ENCODE measurements at places on chromosomes 1 and 21. TPM values are rescaled to one million over a fixed set of nuclear protein-coding genes. Genes with fewer than 3 reads are reported as not detected.
A peak's percentile ranks its signal among the peaks of the same experiment; 100 is the strongest.

GRCh38 chr1:71792264-71792663 is 490.1 kb downstream of the NEGR1 start:
- H3K4me1 ChIP-seq, result no peaks in the 10 kb centered on the region
- H3K27ac ChIP-seq, result no peak overlapping the region
- no peaks in the 10 kb centered on the region for H3K27me3 ChIP-seq

DNA sequence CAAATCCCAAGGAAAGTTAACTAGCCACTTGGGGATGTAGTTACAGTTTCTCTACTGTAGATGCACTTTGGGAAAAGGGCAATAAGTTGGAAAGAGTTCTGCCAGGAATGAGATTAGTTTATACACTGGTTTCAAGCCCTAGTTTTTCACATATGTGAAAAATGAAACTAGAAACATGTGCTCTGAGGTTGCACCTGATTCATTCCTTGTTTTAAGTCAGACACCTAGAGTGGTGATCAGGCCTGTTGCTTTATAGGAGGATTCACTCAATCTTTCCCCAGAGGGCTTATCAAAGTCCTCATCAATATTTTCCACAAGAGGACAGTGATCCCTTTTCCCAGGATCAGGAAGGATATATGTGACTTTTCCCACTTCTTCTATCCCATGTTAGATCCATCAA is 515.9 kb upstream of the PKN2 start:
- no peaks in the 10 kb centered on the region for H3K4me1 ChIP-seq
- no peak overlapping the region for H3K4me3 ChIP-seq
- no peak overlapping the region for H3K27ac ChIP-seq

DNA sequence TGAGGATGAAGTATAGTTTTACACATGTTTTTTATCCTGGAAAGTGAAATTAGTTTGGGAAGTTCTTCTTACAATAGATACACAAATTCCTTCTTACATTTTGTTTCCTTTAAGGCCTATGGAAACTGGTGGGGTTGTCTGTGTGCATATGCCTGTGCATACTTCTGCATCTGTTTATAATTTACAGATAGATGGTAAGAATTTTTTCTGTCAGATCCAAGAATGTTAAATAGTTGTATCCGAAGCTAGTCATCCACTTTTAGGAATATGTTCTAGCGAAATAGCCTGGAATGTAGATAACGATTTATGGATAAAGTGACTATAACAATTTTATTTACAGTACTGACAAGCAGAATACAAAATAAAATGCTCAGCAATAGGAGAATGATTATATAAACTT is 194.1 kb downstream of the ROR1 start:
- peaks cover 4% of the 10 kb centered on the region for H3K4me1 ChIP-seq
- no peak overlapping the region for H3K4me3 ChIP-seq
- no peaks in the 10 kb centered on the region for H3K36me3 ChIP-seq
- no peak overlapping the region for H3K27ac ChIP-seq
- no peaks in the 10 kb centered on the region for H3K27me3 ChIP-seq
- no peak for DNase-seq

GRCh38 chr21:42541618-42542017 is 28.0 kb downstream of the SLC37A1 start:
- H3K27me3 ChIP-seq, result no peaks in the 10 kb centered on the region
- no peak overlapping the region for H3K27ac ChIP-seq
- H3K4me3 ChIP-seq, result no peak overlapping the region
- no peaks in the 10 kb centered on the region for H3K4me1 ChIP-seq
- DNase-seq, result no peak

Gene DIO1
- polyA plus RNA-seq, result not detected

DNA sequence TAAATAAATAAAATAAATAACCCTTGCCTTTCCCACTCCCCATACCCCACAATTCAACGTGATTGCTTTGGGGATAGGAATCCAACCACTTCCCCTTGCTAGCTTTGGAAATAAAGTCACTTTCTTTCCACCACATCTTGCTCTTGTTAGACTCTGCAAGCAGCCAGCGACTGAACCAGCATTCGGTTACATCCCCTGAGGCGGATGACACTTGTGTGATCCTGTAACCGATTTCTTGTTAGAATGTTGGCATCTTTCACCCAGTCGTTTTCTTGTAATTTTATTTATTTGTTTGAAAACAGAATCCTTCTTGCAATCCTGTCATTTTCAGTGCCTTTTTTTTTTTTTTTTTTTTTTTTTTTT is 1.6 kb upstream of the IFNGR2 start:
- H3K4me1 ChIP-seq, result no peaks in the 10 kb centered on the region
- peak; percentile 50 for DNase-seq
- H3K27me3 ChIP-seq, result no peaks in the 10 kb centered on the region
- no peaks in the 10 kb centered on the region for H3K36me3 ChIP-seq

DNA sequence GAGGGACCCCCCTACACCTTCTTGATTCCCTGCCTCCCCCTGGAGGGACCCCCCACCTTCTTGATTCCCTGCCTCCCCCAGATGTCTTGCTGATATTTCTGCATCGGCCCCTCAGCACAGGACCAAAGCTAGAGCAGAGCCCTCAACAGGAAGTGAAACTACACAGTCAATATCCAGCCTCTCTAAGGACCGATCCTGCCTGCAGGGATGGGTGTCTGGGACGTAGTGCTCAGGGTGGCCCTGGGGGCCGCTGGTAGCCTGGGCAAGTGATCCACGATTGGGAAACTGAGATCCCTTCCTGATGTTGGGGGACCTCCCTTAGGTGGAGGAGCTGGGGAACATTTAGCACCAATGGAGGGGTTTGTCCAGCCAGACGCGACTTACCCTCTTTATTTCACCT is 3.9 kb upstream of the LEFTY2 start:
- no peak overlapping the region for H3K27ac ChIP-seq
- no peaks in the 10 kb centered on the region for H3K4me1 ChIP-seq
- no peak overlapping the region for H3K4me3 ChIP-seq
- no peaks in the 10 kb centered on the region for H3K36me3 ChIP-seq

Gene SLC1A7
- polyA plus RNA-seq, result not detected

Gene AUNIP
- not detected for polyA plus RNA-seq

GRCh38 chr1:55684131-55684650 is 469.0 kb upstream of the USP24 start:
- no peak overlapping the region for H3K4me3 ChIP-seq
- H3K36me3 ChIP-seq, result no peaks in the 10 kb centered on the region
- H3K4me1 ChIP-seq, result no peaks in the 10 kb centered on the region
- DNase-seq, result no peak

DNA sequence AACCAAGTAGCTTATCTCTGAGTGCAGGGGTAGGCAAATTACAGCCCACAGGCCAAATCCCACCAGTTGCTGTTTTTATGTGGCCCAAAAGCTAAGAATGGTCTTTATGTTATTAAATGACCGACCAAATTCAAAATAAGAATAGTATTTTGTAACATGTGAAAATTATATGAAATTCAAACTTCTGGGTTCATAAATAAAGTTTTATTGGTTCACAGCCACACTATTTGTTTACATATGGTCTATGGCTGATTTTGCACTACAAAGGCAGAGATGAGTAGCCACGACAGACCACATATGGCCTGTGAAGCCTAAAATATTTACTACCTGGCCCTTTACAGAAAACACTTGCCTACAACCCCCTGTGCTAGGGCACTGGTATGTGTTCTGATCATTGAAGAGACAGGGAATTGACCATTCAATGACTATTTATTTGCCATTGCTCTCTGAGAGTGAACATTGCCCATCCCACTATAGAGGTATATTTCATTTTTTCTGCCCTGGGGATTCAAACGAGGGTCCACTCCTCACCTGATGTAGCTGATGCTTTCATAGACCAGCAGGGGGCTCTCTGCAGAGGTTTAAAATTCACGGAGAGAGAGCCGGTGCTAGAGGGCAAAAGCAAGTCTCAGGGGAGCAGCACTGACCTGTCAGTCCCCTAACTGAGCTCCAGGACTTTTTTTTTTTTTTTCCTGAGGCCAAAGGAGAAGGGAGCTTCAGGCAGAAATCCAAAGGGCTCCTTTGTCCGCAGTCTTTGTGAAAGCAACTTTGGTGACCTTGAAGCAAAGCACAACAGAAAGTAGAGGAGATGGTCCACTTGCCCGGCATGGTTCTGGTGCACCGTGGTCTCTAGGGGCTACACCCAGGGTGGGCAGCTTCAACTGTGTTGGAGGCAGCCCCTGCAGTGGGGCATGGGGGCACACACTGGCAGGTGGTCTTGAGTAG is 7.3 kb upstream of the GNL2 start:
- H3K27ac ChIP-seq, result no peak overlapping the region
- H3K4me3 ChIP-seq, result no peak overlapping the region
- H3K4me1 ChIP-seq, result no peaks in the 10 kb centered on the region
- no peak for DNase-seq

- DNase-seq, result no peak
- peaks cover 21% of the 10 kb centered on the region for H3K36me3 ChIP-seq
- no peaks in the 10 kb centered on the region for H3K27me3 ChIP-seq
- no peaks in the 10 kb centered on the region for H3K4me1 ChIP-seq
- no peak overlapping the region for H3K4me3 ChIP-seq
- no peak overlapping the region for H3K27ac ChIP-seq
Observed at GRCh38 chr1:35437200-35437599, 120.0 kb downstream of the KIAA0319L start.

DNA sequence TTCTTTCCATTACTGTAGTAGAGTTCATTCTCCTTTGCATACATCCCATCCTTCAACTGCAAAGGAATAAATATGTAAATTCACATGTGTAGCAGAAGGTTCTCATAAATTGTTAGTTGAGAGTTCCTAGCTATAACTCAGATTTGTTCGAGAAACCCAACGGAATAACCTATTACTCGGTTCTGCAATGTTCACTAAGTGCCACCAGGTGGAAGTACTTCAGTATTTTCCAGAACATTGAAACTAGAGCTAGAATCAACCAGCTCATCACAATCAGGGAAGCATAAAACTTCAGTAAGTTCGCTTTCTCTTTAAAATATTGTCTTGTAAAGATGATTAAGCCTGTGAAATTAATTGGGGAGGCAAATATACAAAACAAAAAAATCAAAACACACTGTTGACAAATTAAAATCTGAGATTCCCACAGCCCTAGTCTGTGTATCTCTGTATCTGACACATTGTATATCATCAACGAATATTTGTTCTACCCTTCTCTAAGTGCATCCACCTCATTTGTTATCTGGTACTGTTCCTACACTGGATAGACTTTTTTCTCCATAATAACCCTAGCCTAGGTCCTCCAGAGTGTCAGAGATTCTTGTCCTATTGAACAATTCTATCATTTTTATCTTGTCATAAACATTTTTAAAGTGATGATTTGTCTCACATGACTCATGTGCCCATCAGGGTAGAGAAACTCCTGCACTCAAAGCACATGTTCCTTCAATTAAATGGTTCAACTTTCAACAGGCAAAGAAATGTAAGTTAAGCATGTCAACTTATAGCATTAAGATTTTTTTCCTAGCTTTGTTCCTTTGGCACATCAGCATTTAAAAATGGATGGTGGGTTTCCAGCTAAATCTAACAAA is 31.9 kb downstream of the MROH9 start:
- no peaks in the 10 kb centered on the region for H3K36me3 ChIP-seq

DNA sequence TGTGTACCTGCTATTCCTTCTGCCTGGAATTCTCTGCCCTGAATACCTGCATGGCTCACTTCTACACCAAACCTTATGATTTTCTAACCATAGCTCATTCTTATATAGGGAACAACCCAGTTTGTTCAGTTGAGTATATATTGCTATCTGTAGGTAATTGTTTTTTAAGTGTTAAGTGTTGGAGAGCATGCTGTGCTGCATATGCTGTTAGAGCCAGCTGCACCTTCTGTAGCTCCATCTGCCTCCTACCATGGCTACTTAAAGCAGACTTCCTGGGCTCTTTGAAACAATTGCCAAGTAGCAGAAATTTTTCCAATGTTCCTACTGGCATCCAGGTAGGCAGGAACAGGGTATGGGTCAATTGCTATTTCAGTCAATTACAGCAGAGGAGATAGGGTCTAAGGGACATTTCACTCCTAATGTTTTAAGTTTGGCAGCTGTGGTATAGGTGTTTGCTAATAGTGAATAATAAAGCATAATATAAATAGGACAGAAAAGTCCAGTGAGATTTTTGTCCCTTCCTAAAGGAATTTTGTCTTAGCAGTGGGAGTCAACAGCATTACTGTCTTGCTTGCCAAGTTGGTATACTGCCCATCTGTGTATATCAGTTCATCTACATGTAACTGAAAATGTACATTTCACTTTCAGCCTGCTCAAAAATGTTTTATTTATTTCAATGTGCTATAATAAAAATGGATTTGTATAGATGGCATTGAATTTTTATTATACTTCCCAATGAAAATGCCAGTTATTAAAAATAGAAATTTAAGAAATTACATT is 34.0 kb upstream of the C1orf115 start:
- no peaks in the 10 kb centered on the region for H3K4me1 ChIP-seq
- no peak overlapping the region for H3K27ac ChIP-seq
- no peak overlapping the region for H3K4me3 ChIP-seq
- no peak for DNase-seq

GRCh38 chr1:176691251-176692228 is 228.6 kb downstream of the PAPPA2 start:
- H3K36me3 ChIP-seq, result no peaks in the 10 kb centered on the region
- no peaks in the 10 kb centered on the region for H3K27me3 ChIP-seq
- no peak overlapping the region for H3K4me3 ChIP-seq
- no peak for DNase-seq
- no peaks in the 10 kb centered on the region for H3K4me1 ChIP-seq
- no peak overlapping the region for H3K27ac ChIP-seq

Gene MROH7
- polyA plus RNA-seq, result 2.1 TPM

- no peak overlapping the region for H3K27ac ChIP-seq
- H3K4me3 ChIP-seq, result no peak overlapping the region
- DNase-seq, result peak; percentile 50
- no peaks in the 10 kb centered on the region for H3K27me3 ChIP-seq
Observed at GRCh38 chr1:183090391-183091006, 67.3 kb downstream of the LAMC1 start.

Gene PIK3CD
- 5.2 TPM for polyA plus RNA-seq

GRCh38 chr1:55428231-55428630 is 213.1 kb upstream of the USP24 start:
- peaks cover 7% of the 10 kb centered on the region for H3K4me1 ChIP-seq
- no peak for DNase-seq
- H3K36me3 ChIP-seq, result no peaks in the 10 kb centered on the region
- no peaks in the 10 kb centered on the region for H3K27me3 ChIP-seq

- H3K27me3 ChIP-seq, result no peaks in the 10 kb centered on the region
- H3K4me3 ChIP-seq, result no peak overlapping the region
- H3K4me1 ChIP-seq, result peaks cover 3% of the 10 kb centered on the region
- no peak overlapping the region for H3K27ac ChIP-seq
- no peak for DNase-seq
Observed at GRCh38 chr1:87600854-87601253, 272.2 kb downstream of the LMO4 start.

GRCh38 chr1:29830383-29830782 is 594.1 kb downstream of the PTPRU start:
- no peak for DNase-seq
- no peaks in the 10 kb centered on the region for H3K36me3 ChIP-seq
- no peak overlapping the region for H3K4me3 ChIP-seq
- no peaks in the 10 kb centered on the region for H3K27me3 ChIP-seq
- no peak overlapping the region for H3K27ac ChIP-seq

GRCh38 chr1:116066868-116067565 is 44.2 kb upstream of the MAB21L3 start:
- DNase-seq, result no peak
- H3K27me3 ChIP-seq, result no peaks in the 10 kb centered on the region

- no peaks in the 10 kb centered on the region for H3K27me3 ChIP-seq
- no peaks in the 10 kb centered on the region for H3K4me1 ChIP-seq
- no peak overlapping the region for H3K4me3 ChIP-seq
- no peaks in the 10 kb centered on the region for H3K36me3 ChIP-seq
- H3K27ac ChIP-seq, result no peak overlapping the region
- DNase-seq, result no peak
Observed at GRCh38 chr1:182259968-182260367, 131.6 kb downstream of the GLUL start.

Gene AMY1C
- not detected for polyA plus RNA-seq

Gene C21orf58
- polyA plus RNA-seq, result 0.38 TPM

Gene TPTE
- polyA plus RNA-seq, result not detected

All from aorta (tissue), 5 donors.